ENCODE measurements at places on chromosomes 5 and 9.

GRCh38 chr5:119398727-119399466, 43.1 kb downstream of the TNFAIP8 start:
- DNase-seq = no peak

DNA sequence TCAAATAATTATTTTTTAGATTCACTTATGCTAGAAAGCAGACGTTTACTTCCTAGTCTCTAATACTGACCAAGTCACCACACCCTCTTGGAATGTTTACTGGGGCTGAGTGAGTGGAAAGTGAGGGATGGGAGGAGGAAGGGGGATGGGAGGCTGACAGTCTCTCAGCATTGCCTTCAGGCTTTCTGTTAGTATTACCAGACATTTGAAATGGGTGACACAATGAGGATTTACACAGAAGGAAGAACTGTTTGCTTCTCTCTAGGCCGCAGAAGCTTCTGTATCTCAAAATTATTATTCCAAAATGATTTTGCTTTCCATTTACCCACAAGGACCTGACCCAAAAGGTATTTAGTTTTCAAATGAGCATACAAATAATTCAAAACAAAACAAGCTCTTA, 232.8 kb upstream of the ZNF608 start:
- no peak for DNase-seq

- no peak for DNase-seq
These were observed 54.1 kb downstream of the UHRF2 start for GRCh38 chr9:6467006-6467625.

GRCh38 chr5:73540192-73540591, 25.2 kb downstream of the ANKRA2 start:
- no peak for DNase-seq

All from germinal center (tissue), 1 donor.